ENCODE measurements at places on chromosomes 3 and 15. TPM values are rescaled to one million over a fixed set of nuclear protein-coding genes. Genes with fewer than 3 reads are reported as not detected.
A peak's percentile ranks its signal among the peaks of the same experiment; 100 is the strongest.

- DNase-seq = no peak
Measured at GRCh38 chr3:105315815-105316214, 50.9 kb upstream of the ALCAM start.

GRCh38 chr3:98612587-98612986, 19.2 kb upstream of the CPOX start:
- no peak for DNase-seq

DNA sequence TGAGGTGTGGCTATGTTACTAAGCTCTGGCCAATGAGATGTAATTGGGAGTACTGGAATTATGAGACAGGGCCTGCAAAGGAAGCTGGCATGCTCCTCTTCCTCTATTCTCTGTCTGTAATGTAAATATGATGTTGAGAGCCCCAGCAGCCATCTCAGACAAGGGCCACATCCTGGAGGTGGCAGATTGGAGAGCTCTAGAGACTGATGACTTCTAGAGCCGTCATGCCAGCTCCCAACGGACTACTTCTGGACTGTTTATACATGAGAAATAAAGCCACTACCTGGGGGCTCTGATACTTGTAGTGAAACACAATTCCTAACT, 19.7 kb downstream of the PLD1 start:
- DNase-seq = no peak

DNA sequence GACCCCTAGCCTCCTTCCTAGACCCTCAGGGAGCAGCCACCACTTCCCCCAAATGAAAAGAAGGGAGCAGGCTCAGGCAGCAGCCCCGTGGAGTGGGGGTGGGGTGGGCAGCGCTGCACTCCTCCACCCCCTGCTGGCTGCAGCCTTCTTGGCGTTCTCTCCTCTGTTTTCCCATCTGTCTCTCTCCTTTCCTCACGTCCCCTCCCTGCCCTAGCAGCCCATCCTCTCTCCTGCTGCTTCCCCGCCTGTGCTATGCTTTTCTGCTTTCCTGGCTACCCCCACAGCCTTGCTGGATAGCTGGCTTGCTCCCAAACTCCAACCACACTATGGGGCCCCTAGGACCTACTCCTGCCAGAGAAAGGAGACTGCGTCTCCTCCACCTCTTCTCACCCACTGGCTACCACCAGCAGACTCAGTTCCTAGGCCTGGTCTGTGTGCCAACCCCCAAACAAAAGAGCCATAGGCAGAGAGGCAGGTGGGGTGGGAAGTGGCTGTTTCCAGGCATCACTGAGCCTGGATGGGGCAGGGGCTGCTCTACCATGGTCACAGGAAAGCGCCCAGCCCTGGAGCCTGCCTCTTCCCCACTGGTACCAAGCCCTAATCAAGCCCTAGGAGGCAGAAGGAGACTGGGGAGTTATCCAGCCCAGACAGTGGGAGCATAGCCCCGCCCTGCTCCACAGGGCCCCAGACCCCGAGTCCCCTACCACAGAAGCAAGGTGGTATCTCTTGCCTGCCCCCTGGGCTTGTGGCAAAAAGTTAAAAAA, 3.4 kb upstream of the DISP2 start:
- no peak for DNase-seq

DNA sequence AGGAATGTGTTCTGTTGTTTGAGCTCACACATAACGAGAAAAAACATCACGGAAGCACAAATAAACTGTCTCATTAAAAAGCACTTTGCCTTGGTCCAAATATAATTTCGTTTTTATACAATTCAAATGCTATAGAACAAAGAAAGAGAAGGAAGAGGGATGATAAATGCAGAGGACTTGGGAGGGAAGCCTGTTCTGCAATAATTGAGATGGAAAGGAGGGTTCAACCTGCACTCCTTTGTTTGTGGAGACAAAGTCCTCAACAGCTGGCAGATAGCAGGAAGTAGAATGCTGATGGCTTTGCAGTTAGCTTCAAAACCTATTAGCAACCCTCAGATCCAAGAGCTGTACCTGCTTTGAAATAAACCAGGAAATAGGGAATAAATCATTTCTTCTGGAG, 1010.8 kb downstream of the FHIT start:
- no peak for DNase-seq

- no peak for DNase-seq
Measured at GRCh38 chr15:99393641-99394040, 142.4 kb downstream of the LRRC28 start.

- no peak for DNase-seq
Measured at GRCh38 chr3:195154111-195154791, 116.7 kb downstream of the XXYLT1 start.

DNA sequence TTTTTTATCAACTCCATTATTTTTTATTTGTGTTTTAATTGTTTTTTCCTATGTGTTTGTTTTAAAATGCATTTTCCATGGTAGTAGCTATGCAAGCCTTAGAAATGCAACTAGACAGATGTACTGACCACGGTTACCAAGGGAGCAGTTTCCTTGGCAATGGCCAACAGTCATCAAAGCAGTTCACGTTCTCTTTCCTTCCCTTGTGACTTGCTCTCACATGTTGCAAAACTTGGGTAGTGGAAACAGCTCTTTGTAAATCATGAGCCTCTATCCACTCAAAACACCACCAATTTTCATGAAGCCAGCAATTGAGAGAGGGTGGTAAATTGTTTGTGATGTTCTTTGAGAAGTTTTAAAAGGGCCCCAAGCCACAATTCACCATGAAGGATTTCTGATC, 499.4 kb upstream of the MDFIC2 start:
- peak; percentile 70 for DNase-seq

GRCh38 chr15:47685141-47685870, 32.0 kb upstream of the SEMA6D start:
- DNase-seq = no peak

- DNase-seq = no peak
Measured at GRCh38 chr15:68921926-68922325, 8.4 kb upstream of the SPESP1 start.

DNA sequence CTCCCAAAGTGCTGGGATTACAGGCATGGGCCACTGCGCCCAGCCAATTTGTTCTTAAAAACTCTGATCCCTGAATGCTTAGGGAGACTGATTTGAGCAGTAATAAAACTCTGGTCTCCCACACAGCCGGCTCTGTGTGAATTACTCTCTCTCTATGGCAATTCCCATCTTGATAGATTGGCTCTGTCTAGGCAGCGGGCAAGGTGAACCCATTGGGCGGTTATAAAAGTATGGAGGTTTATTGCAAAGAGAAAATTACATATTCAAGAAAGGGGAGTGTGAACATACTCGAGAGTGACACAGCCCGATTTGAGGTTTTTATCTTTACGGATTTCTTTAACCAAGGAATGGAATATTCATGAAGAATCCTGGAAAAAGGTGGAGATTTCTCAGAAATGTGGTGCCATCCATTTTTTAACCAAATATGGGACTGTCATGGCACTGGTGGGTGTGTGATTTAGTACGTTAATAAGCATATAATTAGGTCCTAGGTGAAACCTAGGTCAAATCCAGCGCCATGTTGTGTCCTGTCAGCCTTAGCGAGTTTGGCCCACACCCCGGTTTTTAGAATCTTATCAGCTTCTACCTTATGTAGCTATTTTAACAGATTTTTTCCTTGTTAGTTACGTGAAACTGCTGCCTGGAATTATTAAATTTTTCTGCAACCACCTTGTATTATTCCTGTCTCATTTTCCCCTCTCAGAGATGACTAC, 7.2 kb upstream of the GMPS start:
- DNase-seq = no peak

DNA sequence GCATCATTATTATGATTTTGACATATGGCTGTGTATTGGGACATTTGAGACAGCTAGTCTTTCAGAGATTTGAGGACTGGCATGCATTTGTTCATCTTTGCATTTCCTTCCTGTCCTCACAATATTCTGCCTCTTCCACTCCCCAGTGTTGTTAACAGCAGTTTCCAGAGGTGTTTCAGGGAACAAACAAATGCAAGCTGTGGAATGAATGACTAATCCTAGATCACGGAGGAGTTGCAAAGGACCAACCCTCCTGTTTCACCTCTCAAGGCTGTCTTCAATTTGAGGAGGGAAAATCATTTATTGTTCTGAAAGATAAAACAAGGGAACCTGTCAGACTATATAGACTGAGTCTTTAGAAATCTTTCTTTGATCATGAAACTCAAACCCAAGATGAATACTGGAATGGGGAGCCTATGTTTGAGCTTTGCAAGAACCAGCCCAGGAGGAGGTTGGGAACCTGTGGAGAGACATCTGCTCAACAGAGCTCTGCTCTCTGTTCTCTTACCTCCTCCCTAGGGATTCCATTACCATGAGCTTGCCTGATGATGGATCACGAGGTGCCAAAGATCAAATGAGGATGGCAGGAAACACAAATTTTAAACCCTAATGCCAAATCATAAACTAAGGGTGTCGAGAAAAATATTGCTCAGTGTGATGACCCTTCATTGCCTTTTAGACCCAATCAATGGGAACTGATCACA, 68.5 kb downstream of the SLC7A14 start:
- DNase-seq = no peak

- no peak for DNase-seq
Measured at GRCh38 chr15:76930831-76931396, 635 bp upstream of the RCN2 start.

DNA sequence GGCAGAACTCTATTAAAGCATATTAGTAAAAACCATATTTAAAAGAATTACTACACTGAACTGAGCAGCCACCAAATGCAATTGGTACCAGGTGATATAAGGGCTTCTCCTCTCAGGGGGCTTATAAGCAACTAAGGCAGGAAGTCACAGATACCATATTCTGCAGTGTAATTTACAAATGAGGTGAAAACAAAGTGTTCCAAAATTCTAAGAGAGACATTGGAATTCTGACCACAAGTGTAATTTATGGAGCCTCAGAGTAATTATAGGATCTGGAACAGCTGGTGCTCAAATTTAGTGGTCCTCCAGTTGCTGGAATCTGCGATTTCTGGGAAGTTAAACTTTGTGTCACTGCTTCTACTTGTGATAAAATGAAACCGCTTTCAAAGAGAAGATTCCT, 3.1 kb upstream of the NR1I2 start:
- no peak for DNase-seq

DNA sequence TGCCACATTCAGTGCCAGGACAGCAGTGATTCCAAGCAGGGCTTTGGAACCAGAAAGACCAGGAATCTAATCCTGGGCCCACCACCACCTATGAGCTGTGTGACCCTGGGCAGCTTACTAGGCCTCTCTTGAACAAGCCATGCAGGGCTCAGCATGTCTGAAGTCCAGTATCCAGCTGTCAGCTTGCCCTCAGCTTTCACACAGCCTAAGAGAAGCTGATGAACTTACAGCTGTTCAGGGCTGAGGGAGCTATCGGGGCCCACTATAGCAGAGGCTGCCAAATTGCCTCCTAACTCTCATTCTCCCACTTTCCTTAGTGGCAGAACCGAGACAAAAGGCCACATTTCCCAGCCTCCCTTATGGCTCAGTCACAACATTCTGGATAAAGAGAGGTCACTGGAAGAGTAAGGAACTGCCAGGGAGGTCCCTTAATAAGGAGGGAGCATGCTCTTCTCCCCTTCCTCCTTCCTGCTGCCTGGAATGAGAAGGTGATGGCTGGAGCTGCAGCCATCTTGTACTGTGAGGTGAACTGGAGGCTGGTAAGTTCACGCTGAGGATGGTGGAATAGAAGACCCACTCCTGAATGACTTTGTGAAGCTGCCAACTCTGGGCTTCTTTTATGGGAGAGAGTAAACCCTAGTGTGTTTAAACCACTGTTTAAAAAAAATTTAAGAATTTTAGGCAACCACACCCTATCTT, 34.5 kb downstream of the FEM1B start:
- no peak for DNase-seq

Gene CFAP100
- 1.5 TPM for total RNA-seq

Gene U2SURP
- total RNA-seq = 125 TPM

Gene GABRG3
- not detected for total RNA-seq

Gene FETUB
- total RNA-seq = not detected

Gene ZNF860
- 0.89 TPM for total RNA-seq

Gene RBP2
- total RNA-seq = not detected

Gene UBA7
- 73.9 TPM for total RNA-seq

Gene SPINK8
- not detected for total RNA-seq

Gene NR2E3
- not detected for total RNA-seq

Gene ACTRT3
- total RNA-seq = 2.3 TPM

Gene PAK6
- total RNA-seq = 0.31 TPM

Gene GOLGA8N
- total RNA-seq = 35.0 TPM

Data from sciatic nerve (tissue), 2 donors.